Skin of body (tissue), 3 donors: ENCODE measurements at places on chromosomes 3 and 15. TPM values are rescaled to one million over a fixed set of nuclear protein-coding genes. Genes with fewer than 3 reads are reported as not detected.

GRCh38 chr3:128489927-128490649, 2.9 kb downstream of the GATA2 start:
- no peak for DNase-seq

GRCh38 chr3:172980849-172981248, 160.2 kb downstream of the SPATA16 start:
- peak; percentile 82 for DNase-seq

DNA sequence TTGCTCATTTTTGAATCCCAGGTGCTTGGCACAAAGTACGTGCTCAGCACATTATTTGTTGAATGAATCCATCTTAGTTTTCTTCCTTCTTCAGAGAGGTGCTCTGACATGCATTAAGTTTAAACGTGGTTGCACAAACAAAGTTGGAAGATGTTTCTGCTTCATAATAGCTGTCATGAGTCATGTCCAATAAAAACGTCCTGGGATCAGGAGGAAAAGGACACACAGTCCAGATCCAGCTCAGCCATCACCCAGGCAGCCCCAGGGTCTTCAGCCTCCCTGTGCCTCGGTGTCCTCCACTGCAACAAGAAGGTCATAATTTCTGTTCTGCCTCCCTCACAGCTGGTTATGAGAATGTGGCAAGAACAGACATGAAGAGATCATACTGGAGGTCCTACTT, 55.4 kb downstream of the CCNL1 start:
- DNase-seq, result no peak

The GOLGA8R gene
- total RNA-seq, result 8.3 TPM

DNA sequence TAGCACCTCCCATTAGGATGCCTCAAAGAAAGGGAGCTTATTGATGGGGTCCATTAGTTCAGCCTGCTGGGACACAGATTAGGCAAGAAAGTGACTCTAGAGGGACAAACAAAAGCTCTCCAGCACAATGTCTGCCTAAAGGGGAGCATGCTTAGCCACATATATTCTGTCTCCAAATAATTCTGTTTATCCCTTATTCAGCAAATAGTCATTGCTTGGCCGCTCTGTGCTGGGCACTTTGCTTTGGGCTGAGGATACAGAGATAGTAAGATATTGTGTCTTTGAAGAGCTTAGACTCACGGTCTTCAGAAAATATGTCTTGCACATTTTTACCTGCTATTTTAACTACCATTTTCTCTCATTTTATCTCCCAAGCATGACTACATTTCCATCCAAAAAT, 159.8 kb downstream of the SYNPR start:
- no peak for DNase-seq

The VGLL3 gene
- total RNA-seq, result 53.1 TPM

The TGM4 gene
- not detected for total RNA-seq

DNA sequence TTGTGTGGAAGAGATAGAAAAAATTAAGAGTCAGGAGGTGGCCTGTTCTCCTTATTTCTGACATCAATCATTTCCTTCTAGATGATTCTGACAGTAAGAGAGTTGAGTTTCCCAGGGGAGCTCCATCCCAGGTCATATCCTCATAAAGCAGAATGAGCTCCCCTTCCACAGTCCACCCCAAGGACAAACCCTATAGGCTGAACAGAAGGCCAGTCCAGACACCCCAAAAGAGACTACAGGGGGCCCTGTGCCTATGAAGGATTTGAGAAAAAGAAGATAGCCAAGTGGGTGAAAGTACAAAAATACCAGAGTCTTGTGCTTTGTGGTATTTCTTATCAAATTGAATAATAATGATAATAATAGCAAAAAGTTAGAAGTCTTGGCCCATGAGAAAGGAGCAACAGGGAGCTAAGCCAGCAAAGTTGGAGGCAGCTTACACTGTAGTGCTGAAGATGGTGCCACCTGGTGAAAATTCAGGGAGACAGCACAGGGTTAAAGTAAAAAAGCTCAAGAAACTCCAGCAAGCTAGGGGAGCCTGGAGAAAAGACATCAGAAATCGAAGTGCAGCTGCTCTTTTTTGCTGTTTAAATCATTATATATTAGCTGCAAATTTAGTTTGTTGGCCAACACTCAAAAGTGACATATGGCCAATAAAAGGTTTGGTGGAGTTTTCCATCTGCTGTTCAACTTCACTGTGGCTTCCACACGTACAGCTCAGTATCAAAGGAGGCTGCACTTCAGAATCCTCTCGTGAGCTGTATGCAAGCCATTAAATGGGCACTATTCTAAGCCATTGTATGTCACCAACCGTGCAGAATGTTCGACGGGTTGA, 35.8 kb upstream of the SLC24A5 start:
- peak; percentile 55 for DNase-seq

- no peak for DNase-seq
Observed at GRCh38 chr3:155595371-155595770, 149.5 kb downstream of the PLCH1 start.
